ENCODE measurements at places on chromosomes 7 and 10.

DNA sequence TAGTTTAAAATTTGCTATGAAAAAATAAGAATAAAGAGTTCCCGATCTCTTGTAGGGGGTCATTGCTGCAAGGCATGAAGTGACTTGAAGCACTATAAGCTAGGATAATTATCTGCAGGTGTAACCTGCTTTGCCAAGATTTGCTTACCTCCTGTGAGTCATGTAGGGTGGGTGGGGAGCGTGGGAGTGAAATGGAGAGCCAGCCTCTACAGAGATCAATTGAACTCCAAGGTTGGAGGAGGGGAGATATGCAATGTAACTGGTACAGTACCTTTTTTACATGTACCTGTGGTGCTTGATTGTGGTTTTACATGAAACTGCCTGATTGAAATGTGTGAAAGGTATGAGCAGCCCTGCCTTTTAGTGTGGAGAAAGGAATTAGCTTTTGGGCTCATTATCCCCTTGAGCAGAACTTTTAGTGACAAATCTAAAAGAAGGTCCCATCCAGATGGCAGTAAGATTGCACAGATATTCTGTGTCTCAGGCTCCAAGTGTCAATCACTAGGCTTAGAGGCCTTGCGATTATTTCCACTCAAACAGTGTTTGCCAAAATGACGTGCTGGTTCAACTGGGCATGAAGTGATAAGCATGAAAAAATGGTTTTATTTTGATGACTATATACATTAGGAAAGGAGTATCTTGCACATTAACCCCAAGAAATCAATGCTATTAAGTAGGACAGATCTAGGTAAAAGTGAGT is 138.6 kb upstream of the GRB10 start:
- no peak for DNase-seq

DNA sequence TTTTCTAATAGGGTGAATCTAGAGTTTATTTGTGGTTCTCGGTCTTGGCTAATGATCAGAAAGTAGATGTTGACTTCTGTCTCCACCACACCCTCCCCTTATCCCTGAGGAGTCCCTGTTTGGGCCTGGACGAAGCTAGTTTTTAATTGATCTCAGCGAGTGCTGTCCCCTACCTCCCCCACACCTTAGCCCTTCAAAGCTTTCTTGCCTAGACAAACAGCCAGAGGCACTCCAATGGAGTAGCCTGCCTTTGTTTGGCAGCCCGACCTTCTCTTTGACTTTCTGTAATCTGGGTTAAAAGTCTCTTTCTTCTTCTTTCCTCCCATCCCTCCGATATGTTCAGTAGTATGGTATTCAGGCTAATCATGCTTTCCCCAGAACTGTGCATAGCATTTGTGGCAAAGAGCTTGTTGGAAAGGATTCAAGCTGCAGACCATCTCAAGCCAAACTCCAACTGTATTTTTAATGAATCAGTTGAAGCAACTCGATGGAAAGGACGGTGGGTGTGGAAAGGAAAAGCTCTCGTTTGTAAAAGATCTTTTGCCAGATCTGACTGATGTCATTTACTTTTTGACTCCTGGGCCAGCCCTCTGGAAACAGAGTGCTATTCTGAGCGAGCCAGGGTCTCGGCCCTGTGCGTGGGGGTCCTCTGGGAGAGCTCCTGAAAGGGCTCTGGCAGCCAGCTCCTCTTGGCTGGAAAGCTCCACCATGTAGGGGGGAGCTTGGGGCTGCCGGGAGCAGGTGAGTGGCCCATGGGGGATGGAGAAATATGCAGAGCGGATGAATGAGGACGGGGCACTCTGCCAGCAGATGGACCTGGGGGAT is 4.5 kb downstream of the FAM180A start:
- no peak for DNase-seq

DNA sequence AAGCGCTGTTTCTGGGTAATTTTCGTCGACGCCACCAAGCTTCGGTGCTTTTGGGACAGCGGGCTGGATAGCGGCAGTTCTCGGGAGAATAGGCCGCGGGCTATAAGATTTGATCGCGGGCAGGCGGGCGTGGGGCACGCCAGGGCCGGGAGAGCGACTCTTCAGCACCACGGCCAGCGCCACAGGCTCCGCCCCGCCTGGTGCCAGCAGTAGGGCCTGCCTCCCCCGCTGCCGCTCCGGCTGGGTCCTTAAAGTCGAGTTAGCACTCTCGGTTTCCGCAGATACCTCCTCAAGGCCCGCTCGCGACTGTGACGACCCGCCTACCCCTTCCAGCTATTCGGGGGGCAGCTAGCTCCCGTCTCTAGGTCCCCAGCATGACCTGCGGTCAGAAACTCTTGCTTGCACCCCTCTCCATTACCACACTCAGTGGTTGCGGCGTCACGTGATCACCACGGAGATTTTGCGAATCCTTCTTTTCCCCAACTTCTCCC is 9.4 kb downstream of the NXPH1 start:
- no peak for DNase-seq

- DNase-seq = no peak
These were observed 30.6 kb downstream of the SMNDC1 start for GRCh38 chr10:110274072-110274627.

DNA sequence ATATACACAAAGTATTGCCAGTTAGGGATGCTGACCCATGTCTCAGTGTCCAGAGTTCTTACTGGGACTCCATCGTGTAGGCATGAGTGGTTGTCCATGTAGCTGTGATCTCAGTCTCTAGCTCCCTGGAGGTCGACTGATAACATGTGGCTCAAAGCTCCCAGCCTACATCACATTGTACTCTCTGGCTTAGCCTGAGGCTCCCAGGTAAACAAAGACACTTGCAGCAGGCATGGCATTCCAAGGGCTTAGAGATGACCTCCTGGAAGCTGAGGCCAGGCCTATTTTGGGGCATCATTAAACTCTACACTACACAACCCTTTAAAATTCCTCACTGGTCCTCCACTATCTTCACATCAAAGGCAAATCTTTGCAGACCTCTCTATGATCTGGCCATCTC is 100.8 kb upstream of the DOCK1 start:
- DNase-seq = no peak

GRCh38 chr10:111732166-111732785 is 451.3 kb downstream of the GPAM start:
- no peak for DNase-seq
